Stimulated activated CD8-positive, alpha-beta memory T cell treated with anti-CD3 and anti-CD28 coated beads, Interleukin-4, amount 100 ng/mL, for 48 hours (primary cell): ENCODE measurements at places on chromosomes 11 and 22.

GRCh38 chr11:2138068-2138430 is 1.1 kb downstream of the IGF2 start:
- no peak for DNase-seq

GRCh38 chr11:132045107-132045506 is 674.7 kb downstream of the NTM start:
- no peak for DNase-seq

GRCh38 chr11:69295995-69296889 is 2.3 kb downstream of the MYEOV start:
- DNase-seq: no peak

DNA sequence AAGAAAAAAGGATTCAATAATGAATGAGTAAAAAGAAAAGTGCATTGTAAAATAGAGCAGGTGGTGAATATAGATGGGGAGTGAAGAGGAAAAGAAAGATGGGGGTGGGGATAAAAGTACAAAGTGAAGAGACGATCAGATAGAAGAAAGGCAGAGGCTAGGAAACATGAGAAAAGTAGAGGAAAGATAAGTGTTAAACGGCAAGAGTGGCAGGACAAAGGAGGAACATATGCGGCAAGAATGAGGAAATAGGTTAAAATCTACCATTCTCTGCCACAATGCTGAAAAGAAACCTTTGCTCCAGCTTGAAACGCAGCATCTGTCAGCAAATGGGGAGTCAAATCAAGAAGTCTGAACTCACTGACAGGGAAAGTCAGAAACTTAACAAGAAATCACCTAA is 6.8 kb downstream of the FUT4 start:
- no peak for DNase-seq

DNA sequence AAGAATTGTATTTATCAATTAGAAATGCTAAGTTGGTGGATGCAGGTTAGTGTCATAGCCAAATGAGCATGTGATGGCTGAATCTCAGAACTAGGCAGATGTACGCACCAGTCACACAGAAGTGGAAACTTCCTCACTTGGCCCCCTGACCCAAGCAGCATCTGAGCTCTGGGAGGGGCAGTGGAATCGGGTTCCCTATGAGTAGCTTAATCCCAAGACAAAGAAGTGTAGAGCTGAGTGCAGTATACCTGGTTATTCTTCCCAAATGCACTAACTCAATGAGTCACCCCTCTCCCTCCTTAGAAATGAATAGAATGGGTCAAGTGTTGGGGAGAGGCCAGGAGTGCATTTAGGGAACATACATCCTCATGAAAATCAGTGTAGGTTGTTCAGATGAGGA is 224.6 kb downstream of the FAT3 start:
- DNase-seq: no peak

GRCh38 chr11:112728288-112728687 is 232.9 kb upstream of the NCAM1 start:
- DNase-seq: no peak

DNA sequence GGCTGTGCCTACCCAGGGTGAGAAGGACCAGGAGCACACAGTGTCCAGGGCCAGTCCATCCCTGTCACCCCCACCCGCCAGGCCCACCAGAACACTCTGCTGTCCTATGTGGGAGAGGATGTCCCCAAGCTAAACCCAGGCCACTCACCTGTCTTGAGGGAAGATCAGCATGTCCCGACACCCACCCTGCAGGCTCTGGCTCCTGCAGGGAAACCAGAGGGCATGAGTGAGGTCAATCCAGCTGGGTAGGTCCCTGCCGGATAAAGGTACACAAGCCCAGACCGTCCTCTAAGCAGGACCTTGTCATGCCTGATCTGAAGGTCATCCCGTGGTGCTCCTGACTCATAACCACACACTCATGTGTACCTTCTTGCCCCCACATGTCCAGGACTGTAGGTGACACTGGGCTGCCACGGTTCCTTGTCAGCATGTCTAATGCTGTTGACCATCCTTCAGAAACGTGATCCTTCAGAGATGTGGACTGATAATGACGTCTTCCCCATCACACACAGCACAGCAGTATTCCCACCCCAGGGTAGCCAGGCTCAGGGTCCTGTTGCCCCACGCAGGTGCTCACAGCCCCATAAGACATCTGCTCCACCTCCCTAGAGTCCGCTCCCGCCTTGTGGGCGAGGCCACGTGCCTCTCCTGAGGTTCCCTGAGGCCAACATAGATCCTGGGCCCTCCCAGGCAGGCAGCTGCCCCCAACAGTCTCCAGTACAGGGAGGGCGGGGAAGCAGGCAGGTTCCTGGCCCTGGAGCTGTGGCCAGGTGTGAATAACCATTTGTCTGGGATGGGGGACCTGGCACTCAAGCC is 6.1 kb downstream of the ARVCF start:
- no peak for DNase-seq

GRCh38 chr11:128463371-128463829 is 124.0 kb downstream of the ETS1 start:
- no peak for DNase-seq
